ENCODE measurements at places on chromosomes 5 and 9.

DNA sequence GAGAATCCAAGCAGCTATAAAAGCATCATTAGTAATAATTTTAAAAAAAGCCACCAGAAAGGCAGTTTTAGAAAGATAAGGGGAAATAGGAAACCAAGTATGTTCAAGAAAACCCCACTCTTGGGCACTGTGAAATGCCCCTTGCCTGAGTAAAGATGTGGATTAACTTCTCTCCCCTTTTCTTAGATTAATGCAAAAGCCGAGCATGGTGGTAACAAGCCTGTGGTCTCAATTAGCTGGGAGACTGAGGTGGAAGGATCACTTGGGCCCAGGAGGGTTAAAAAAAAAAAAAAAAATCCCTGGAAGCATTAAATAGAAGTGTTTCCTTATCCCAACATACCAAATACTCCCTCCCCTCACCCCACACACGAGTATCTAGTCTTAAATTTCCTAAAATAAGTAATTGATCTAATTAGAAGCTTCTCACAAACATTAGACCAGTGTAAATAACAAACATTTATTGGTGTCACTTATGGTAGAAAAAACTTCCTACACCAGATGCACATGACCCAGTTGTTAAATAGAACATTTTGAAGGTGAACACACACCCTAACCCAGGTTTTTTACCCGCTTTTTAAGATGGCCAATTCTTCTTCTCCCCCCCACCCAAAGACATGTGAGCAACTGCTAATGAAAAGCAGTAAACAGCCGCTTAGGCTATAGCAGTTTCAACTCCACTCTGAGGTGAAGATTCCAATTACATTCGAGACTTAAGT lies 5.2 kb downstream of the HSPA5 start:
- peaks cover 23% of the 10 kb centered on the region for H3K4me1 ChIP-seq
- H3K27me3 ChIP-seq = no peaks in the 10 kb centered on the region

GRCh38 chr9:26326563-26326962 lies 566.0 kb downstream of the CAAP1 start:
- no peaks in the 10 kb centered on the region for H3K27me3 ChIP-seq
- no peaks in the 10 kb centered on the region for H3K4me1 ChIP-seq
- H3K4me3 ChIP-seq = no peak overlapping the region
- H3K27ac ChIP-seq = no peak overlapping the region

DNA sequence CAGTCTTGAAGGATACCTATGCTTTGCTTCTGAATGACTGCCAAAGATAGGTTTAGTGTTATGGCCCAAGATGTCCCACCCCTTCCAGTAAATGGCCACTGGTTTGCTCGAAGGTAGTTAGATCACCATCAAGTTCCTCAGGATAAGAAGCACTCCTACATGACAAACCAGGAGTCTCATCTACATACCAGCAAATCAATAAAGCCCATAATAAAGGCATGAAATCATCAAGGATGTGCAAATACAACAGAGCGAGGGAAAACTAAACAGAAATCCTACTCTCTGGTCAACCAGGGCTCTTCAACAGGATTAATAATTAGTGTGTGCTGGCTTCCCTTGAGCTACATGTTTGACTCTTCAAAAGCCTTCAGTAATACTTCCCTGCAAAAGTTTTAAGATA lies 141.0 kb downstream of the LHFPL2 start:
- DNase-seq = no peak
- peaks cover 20% of the 10 kb centered on the region for H3K4me1 ChIP-seq
- no peak overlapping the region for H3K4me3 ChIP-seq
- H3K27ac ChIP-seq = no peak overlapping the region

DNA sequence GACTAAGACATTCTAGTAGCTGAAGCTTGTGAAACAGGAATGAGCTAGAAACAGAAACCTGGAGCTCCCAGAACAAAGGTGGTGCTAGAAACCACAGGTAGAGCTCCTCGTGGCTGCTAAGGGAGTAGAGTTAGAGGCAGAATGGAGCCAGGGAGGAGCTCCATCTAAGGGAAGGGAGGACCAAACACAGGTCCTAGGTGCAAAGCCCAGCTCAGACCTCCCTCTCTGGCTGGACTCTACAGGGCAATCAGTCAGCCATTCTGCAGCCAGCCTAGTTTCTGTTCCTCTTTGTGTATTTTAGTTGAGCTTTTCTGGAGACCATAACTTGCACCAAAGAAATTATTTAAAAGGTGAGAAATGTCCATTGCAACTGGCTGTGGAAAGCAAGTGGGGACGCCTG lies 70.4 kb downstream of the CRB2 start:
- H3K4me1 ChIP-seq = no peaks in the 10 kb centered on the region
- peaks cover 3% of the 10 kb centered on the region for H3K36me3 ChIP-seq
- DNase-seq = no peak
- H3K27ac ChIP-seq = no peak overlapping the region
- no peaks in the 10 kb centered on the region for H3K27me3 ChIP-seq

- H3K27ac ChIP-seq = no peak overlapping the region
- H3K4me3 ChIP-seq = no peak overlapping the region
- H3K27me3 ChIP-seq = no peaks in the 10 kb centered on the region
- no peaks in the 10 kb centered on the region for H3K4me1 ChIP-seq
- no peak for DNase-seq
- no peaks in the 10 kb centered on the region for H3K36me3 ChIP-seq
Observed at GRCh38 chr5:136811086-136811485, 445.7 kb upstream of the TRPC7 start.

GRCh38 chr5:83724001-83724400 lies 3.3 kb upstream of the HAPLN1 start:
- no peaks in the 10 kb centered on the region for H3K4me1 ChIP-seq
- DNase-seq = no peak
- H3K4me3 ChIP-seq = no peak overlapping the region
- H3K27ac ChIP-seq = no peak overlapping the region
- H3K36me3 ChIP-seq = no peaks in the 10 kb centered on the region
- H3K27me3 ChIP-seq = peaks cover 19% of the 10 kb centered on the region

GRCh38 chr5:17070647-17071046 lies 134.6 kb upstream of the MYO10 start:
- DNase-seq = no peak
- no peak overlapping the region for H3K27ac ChIP-seq
- H3K4me1 ChIP-seq = no peaks in the 10 kb centered on the region
- H3K27me3 ChIP-seq = no peaks in the 10 kb centered on the region
- H3K36me3 ChIP-seq = no peaks in the 10 kb centered on the region
- H3K4me3 ChIP-seq = no peak overlapping the region

DNA sequence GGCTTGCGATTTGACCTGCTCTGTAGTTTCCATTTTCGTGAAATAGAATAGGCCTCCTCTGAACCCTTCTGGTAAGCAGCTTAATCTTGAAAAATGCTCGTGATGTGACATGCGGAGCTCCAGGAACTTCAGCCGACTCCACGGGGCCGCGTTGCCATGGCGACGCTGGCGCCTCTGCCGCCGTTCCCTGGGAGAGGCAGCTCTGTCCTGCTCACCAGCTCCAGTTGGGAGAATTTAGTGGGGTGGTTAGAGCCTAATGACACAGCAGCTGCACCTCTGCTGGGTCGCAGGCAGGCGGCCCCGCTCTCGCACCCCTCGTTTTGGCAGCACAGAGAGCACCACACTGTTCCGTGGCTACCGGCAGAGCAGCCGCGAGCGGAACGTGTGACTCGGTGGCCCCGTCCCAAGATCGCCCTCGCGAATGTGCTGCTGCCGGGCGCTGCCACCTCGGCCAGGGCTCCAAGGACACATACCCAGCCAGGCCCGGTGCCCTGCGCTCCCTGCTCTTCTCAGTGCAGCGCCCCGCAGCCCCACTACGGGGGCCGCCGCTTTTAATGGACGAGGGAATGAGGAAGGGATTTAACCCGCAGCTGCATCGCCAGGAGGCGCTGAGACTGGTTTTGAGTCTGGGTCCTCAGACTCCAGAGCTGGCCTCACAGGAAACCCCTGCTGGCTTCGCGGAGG lies 131.2 kb upstream of the LMX1B start:
- peaks cover 25% of the 10 kb centered on the region for H3K4me1 ChIP-seq
- peaks cover 1% of the 10 kb centered on the region for H3K36me3 ChIP-seq
- no peak overlapping the region for H3K4me3 ChIP-seq
- H3K27me3 ChIP-seq = peaks cover 2% of the 10 kb centered on the region
- no peak overlapping the region for H3K27ac ChIP-seq

GRCh38 chr5:13350767-13351166 lies 593.7 kb downstream of the DNAH5 start:
- H3K4me3 ChIP-seq = no peak overlapping the region
- no peak overlapping the region for H3K27ac ChIP-seq
- H3K27me3 ChIP-seq = no peaks in the 10 kb centered on the region

GRCh38 chr5:127041571-127041970 lies 11.2 kb upstream of the MARCHF3 start:
- no peak for DNase-seq
- no peaks in the 10 kb centered on the region for H3K4me1 ChIP-seq
- no peaks in the 10 kb centered on the region for H3K27me3 ChIP-seq
- H3K36me3 ChIP-seq = no peaks in the 10 kb centered on the region

DNA sequence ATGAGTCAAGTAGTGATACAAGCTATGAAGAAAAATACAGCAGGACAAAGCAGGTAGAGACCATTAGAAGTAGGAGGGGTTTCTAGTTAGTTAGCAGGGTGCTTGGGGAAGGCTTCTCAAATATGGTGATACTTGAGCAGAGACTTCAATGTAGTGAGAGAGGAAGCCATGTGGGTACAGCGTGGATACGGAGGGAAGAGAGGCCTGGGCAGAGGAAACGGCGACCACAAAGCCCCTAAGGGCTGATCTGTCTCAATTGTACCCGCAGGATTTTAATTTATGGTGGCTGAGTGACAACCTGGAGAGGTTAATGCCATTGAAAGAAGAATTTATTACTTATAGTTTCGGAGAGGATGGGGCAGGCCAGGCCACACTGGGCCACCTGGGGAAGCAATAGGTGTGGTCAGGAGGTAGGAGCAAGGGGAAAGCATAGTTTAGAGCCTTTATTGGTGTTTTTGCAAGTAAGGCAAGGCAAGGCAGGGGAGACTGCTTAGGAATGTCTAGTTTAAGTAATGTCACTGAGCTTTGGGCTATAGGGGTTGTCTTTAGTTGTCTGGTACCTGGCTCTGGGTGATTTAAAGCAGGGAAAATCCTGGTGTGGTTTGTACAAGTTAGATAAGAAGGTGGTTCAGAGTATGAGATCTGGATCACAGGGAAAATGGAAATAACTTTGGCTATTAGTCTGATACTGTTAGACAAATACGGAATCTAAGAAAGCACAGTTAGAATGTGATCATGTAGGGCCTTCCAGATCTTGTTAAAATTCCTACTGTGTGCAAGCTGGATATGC lies 42.6 kb downstream of the GCNT4 start:
- no peak overlapping the region for H3K27ac ChIP-seq
- H3K36me3 ChIP-seq = no peaks in the 10 kb centered on the region
- no peak overlapping the region for H3K4me3 ChIP-seq
- no peaks in the 10 kb centered on the region for H3K4me1 ChIP-seq
- H3K27me3 ChIP-seq = peaks cover 3% of the 10 kb centered on the region

- H3K36me3 ChIP-seq = no peaks in the 10 kb centered on the region
- no peak overlapping the region for H3K4me3 ChIP-seq
- DNase-seq = no peak
- H3K27ac ChIP-seq = no peak overlapping the region
Observed at GRCh38 chr5:158529454-158529853, 570.3 kb downstream of the EBF1 start.

DNA sequence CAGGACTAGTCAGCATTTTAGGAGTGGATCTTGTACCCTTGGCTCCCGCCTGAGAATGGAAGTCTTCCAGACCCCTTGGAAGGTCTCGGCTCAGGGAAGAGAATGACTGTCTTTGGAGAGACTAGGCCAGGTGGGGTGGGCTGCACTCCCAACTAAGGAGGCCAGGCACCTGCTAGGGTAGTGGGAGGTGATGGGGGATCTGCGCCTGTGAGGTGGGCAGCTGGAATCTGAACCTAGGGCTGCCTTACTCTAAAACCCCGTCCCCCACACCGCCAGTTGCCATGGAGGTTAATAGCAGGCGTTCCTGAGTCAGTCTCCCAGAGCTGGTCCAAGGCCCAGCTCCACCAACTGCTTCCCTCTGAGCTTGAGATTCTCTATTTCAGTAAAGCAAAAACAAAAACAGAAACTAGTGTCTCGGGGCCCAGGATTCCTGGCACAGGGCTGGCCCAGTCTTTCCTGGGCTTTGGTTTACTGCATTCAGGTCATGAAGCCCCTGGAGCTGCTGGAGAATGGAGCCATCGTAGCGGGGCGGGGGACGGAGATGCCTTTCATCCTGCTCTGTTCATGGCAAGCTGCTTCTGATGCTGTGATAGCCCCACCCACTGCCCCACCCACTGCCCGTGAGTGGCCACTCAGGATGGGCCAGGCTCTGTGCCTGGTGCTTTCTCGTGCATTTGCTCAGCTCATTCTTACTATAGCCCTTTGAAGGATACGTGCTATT lies 57.5 kb downstream of the DAB2IP start:
- H3K27ac ChIP-seq = no peak overlapping the region
- peaks cover 11% of the 10 kb centered on the region for H3K4me1 ChIP-seq
- H3K4me3 ChIP-seq = no peak overlapping the region
- H3K27me3 ChIP-seq = no peaks in the 10 kb centered on the region
- H3K36me3 ChIP-seq = no peaks in the 10 kb centered on the region
- no peak for DNase-seq

- H3K36me3 ChIP-seq = no peaks in the 10 kb centered on the region
- H3K4me3 ChIP-seq = no peak overlapping the region
- DNase-seq = no peak
- H3K27me3 ChIP-seq = no peaks in the 10 kb centered on the region
Observed at GRCh38 chr9:36559036-36559695, 13.5 kb upstream of the MELK start.

- DNase-seq = no peak
- H3K27ac ChIP-seq = no peak overlapping the region
- H3K4me3 ChIP-seq = no peak overlapping the region
- H3K4me1 ChIP-seq = no peaks in the 10 kb centered on the region
Observed at GRCh38 chr9:34341659-34342295, 12.4 kb downstream of the NUDT2 start.

- no peaks in the 10 kb centered on the region for H3K4me1 ChIP-seq
- H3K27ac ChIP-seq = no peak overlapping the region
- H3K36me3 ChIP-seq = no peaks in the 10 kb centered on the region
- no peaks in the 10 kb centered on the region for H3K27me3 ChIP-seq
Observed at GRCh38 chr5:169331292-169331852, 30.4 kb upstream of the SLIT3 start.

DNA sequence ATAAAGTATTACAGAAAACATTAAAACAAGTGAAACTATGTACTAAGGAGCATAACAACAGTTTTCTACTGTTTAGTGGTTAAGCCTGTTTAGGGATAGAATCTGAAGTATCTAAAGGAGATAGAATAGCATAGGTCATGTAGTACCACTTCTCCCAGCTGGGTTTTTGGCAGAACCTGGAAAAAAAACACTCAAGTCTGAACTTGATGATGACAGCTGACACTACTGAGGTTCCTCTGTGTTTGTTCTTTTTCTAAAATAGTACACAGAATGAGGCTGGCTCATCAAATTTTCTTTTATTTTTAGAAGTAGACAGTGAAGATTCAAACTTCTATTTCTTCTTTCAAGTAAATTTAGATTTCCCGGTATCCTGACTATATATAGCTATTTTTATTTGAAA lies 203.8 kb upstream of the ACO1 start:
- no peak for DNase-seq
- no peak overlapping the region for H3K27ac ChIP-seq
- H3K4me3 ChIP-seq = no peak overlapping the region
- no peaks in the 10 kb centered on the region for H3K36me3 ChIP-seq
- no peaks in the 10 kb centered on the region for H3K27me3 ChIP-seq
